Smooth muscle cell of bladder (primary cell): ENCODE measurements at places on chromosomes 16 and 17. TPM values are rescaled to one million over a fixed set of nuclear protein-coding genes. Genes with fewer than 3 reads are reported as not detected.

Gene CDC42EP4
- total RNA-seq: 20.9 and 24.0 TPM in 2 replicates

Gene PRSS27
- total RNA-seq: 0.57 and 0.74 TPM in 2 replicates

Gene OR4D1
- not detected in 2 replicates for total RNA-seq

Gene TUFM
- 108 and 110 TPM in 2 replicates for total RNA-seq

Gene TEDC2
- 1.00 and 1.0 TPM in 2 replicates for total RNA-seq

Gene KRT32
- total RNA-seq: under 0.01 TPM in 1 of 2 replicates, not detected in the other

Gene FBXW10B
- 0.18 and 0.57 TPM in 2 replicates for total RNA-seq

Gene FN3K
- 4.6 and 4.9 TPM in 2 replicates for total RNA-seq

Gene GINS2
- 1.1 and 1.4 TPM in 2 replicates for total RNA-seq

Gene LRRC3C
- not detected in 2 replicates for total RNA-seq

Gene TPSAB1
- not detected in 2 replicates for total RNA-seq
